Choroid plexus epithelial cell (primary cell): ENCODE measurements at places on chromosomes 7 and 10.

- no peak for DNase-seq
These were observed 17.3 kb upstream of the ADARB2 start for GRCh38 chr10:1754506-1755153.

- DNase-seq = no peak
These were observed 29.2 kb downstream of the IQUB start for GRCh38 chr7:123505221-123505620.

GRCh38 chr10:48590945-48591344 lies 13.9 kb downstream of the ARHGAP22 start:
- DNase-seq = no peak

- DNase-seq = no peak
These were observed 35.9 kb downstream of the DDC start for GRCh38 chr7:50529093-50529862.

DNA sequence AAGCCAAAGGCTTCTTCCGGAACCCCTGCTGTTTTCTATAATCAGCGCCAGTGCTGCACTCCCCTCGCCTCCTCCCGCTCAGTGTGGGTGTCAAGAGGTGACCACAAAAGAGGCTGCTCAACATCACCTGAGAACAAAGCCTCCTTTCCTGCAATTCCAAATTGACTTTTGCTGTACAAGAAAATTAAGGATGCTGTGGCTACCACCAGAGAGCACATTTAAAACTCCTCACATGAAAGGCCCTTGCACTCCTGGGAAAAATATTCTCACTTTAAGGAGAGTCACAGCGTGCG lies 96.4 kb downstream of the HIPK2 start:
- no peak for DNase-seq

- no peak for DNase-seq
These were observed 209.1 kb upstream of the PTER start for GRCh38 chr10:16227674-16228073.

GRCh38 chr7:27899601-27900000 lies 159.6 kb downstream of the TAX1BP1 start:
- DNase-seq = no peak

GRCh38 chr7:84372155-84372621 lies 177.6 kb upstream of the SEMA3A start:
- peak; percentile 79 for DNase-seq

- DNase-seq = no peak
These were observed 683.9 kb downstream of the XPNPEP1 start for GRCh38 chr10:109239371-109239770.

GRCh38 chr7:70726951-70727378 lies 405.0 kb upstream of the GALNT17 start:
- no peak for DNase-seq

DNA sequence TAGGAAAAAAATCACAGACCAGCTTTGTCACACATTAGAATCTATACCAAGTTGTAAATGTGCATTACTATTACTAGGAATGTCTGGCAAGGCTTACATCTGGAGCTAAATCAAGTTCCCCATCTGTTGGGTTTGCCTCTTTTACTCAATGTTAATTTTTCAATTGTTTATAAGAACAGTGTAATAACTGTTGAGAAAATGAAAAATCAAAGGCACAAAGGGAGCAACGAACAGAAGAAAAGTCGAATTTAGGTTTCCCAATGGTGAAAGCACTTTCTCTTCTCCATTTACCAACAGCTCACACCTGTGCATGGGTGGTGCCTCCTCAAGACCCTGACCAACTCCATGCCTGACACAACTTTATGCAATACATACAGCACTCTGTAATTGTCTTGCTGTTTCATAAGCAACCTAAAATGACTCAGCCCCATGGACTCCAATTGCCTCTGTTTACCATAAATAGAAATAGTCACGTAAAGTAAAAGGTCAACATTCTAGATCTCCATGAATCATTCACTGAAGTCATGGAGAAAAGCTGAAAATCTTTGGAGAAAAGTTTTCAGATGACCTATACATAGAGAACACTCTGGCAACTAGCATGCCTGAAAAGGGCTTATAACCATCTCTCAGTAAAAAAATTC lies 95.5 kb upstream of the KCNIP2 start:
- peak; percentile 96 for DNase-seq

- no peak for DNase-seq
These were observed 36.1 kb downstream of the ABRAXAS2 start for GRCh38 chr10:124837687-124838086.

- DNase-seq = peak; percentile 13
These were observed 9.3 kb upstream of the MCU start for GRCh38 chr10:72682638-72683037.

DNA sequence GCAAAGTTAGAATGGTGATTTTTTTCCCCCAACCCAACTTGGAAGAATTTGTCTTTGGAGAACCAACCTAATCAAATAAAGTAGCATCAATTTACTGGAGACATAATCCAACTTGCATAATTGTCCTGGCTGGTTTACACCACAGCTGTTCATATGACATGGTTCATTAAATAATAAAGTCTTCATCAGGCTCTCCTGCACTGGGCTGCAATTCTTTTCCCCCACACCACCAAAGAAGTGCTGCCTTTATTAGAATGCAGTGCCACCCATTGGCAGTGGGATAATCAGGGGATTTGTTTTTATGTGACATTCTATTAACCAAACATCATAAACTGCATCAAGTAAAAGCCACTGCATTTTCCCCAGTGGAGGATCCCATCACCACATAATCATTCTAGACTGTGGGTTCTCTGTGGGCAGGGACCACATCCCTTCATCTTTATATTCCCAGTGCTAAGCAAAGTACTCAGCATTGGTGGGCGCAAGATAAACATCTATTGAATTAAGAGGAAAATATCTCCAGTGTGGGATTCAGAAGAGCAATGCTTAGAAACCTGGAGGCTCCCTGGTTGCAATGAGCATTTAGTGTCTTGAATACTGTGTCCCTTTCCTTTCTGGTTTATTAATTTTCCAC lies 322.0 kb downstream of the KCNMA1 start:
- no peak for DNase-seq

DNA sequence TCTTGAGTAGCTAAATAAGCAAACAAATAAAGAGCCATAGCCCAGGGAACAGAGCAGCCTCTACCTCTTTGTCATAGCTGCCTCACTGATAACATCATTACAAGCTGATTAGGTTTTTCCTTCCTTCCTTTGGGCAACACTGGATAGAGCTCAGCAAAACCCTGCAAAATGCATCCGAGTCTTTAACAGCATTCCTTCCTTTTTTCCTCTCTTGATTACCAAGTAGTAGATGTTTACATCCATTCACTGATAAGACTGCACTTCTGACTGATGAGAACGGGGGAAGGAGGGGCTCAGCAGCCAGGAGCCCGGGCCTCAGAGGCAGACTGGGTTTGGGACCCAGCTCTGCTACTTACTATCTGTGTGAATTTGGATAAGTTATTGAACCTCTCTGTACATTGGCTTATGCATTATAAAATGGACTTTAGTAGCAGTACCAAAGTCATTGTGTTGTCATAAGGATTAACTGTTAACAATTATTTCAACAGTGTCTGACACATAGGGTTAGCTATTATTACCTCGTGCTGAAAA lies 214.2 kb downstream of the ANK3 start:
- peak; percentile 10 for DNase-seq

DNA sequence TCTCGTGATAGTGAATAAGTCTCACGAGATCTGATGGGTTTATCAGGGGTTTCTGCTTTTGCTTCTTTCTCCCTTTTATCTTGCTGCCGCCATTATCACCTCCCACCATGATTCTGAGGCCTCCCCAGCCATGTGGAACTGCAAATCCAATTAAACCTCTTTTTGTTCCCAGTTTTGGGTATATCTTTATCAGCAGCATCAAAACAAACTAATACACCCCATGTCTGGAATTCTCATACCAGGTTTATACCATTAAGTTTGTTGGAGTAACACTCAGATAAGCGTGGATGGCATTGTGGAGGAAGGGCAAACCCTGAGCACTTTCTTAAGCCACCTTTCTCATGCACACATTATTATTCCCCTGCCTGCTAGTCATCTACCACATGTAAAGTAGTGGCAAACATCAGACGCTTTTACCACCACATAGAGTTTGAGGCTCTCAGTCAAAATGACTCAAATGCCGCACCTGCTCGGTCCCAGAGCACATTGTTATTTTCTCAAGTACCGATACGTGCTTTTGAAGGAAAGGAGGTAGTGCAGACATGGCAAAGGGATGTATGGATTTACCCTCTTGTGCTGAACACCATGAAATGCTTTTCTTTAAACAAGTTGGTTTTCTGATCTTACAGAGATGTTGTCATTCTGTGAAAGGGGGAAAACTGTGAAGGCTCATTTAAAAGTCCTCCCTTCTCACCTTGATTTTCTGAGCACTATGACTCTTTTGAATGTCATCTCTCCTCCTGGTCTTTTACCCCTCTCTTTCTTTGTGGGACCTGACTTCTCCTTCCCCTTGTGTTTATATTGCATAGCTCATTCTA lies 429.7 kb downstream of the EXOC4 start:
- DNase-seq = no peak

DNA sequence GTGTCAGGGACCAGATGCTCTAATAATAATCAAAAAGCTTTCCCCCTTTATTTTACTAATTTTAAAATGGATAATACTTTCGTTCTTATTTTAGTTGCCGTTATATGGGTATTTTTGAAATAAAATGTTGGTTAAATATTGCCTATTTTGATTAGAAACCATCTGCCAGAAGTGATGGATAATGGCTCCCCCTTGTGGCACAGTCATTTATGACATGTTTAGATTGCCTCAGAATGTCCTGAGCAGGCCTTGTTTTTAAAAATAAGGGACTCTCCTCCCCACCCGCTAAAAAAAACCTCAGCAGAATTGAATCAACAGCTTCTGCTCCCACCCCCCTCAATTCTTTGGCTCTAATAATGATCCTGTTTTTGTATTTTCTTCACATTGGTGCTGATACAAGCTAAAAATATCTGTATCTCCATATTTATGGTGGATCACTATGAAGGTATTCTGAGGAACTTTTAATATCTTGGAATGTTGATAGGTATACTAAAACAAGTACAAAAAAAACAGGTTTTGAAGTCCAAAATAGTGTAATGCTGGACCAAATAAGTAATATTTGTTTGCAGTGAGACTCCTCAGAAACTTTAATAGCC lies 38.8 kb downstream of the TMEM60 start:
- peak; percentile 87 for DNase-seq

GRCh38 chr7:52283335-52283734 lies 752.1 kb upstream of the POM121L12 start:
- DNase-seq = no peak

GRCh38 chr7:754531-755412 lies 27.7 kb upstream of the PRKAR1B start:
- DNase-seq = no peak

GRCh38 chr7:54037873-54038272 lies 504.3 kb upstream of the VSTM2A start:
- DNase-seq = no peak

- DNase-seq = no peak
These were observed 10.4 kb upstream of the CALML3 start for GRCh38 chr10:5514226-5514850.

- DNase-seq = peak; percentile 72
These were observed 164.1 kb upstream of the CDCA7L start for GRCh38 chr7:22109761-22110160.

DNA sequence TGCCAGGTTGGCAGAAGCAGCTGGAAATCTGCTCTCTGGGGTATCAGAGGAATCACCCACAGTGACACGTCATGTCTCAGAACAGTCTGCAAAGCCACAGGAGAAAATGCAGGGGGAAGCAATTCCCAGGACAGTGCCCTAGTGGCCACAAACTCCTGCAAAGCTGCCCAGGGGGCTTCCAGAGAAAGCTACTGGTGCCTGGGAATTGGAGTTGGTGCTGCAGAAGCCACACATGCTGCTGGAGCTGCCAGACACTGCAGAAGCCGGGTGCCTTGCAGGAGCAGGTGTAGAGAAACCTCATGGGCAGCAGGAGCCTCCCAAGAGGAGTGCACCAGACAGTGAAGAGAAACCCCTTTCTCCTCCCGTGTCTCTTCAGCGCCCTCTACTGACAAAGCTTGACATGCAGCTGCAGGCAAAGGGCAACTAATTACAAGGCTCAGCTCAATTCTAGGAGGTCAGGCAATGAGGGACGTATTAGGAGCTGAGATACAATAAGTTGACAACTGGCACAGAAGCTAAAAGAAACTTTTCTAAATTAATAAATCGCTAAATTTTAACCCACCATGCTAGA lies 30.2 kb upstream of the NUB1 start:
- DNase-seq = no peak

DNA sequence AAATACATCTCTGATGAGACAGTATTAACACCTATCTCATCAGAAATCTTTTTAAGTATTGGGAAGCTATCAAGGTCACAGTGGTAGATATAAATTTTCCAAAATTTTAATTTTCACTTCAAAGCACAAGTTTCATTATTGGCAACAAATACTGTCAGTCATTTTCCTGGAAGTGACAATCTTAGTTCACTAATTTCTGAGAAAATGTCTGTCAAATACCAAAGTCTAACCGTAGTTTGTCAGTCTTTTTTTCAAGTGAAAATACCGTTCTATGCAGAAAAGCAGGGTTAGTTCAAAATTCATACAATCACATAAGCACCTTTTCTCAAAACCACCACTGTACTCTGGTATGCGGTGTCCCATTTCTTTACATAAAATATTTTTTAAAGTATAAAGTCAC lies 40.4 kb downstream of the CACUL1 start:
- no peak for DNase-seq

DNA sequence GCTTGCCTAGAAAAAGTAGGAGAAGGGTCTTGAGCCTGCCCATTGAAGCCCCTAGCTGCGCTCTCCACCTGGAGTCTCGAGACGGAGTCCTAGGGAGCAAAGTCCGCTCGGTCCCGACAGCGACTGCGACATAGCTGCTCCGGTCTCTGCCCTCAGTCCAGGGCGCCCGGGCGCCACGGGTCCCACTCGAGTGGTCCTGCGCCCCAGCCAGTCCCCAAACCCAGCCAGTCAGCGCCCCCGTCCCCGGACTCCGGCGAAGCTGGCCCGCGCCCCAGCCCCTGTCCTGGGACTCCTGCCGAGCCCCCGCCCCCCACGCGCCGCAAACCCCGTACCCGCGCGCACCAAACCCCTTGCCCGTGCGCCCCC lies 490 bp downstream of the TNS3 start:
- DNase-seq = no peak

GRCh38 chr10:73079779-73080541 lies 16.7 kb downstream of the P4HA1 start:
- DNase-seq = no peak

DNA sequence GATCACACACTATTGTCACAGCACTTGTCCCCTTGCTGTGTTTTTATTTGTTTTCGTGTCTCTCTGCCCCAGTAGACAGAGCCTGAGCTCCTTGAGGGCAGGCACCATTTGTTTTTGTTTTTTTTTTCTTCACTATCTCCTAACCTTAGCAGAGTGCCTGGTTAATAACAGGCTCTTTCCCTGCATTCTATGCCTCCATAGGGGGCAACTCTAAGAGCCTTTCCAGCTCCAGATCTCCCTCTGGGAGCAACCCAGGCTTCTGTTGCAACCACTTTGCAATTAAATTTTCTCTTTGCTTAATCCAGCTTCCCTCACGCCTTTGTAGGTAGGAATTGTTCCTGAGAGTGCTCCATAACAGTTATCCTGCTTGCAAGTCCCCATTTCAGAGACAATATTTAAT lies 148.4 kb downstream of the PLXDC2 start:
- DNase-seq = no peak
